ENCODE measurements at places on chromosomes 3 and 15.

GRCh38 chr3:126431103-126431534, 36.4 kb downstream of the CFAP100 start:
- DNase-seq, result no peak

DNA sequence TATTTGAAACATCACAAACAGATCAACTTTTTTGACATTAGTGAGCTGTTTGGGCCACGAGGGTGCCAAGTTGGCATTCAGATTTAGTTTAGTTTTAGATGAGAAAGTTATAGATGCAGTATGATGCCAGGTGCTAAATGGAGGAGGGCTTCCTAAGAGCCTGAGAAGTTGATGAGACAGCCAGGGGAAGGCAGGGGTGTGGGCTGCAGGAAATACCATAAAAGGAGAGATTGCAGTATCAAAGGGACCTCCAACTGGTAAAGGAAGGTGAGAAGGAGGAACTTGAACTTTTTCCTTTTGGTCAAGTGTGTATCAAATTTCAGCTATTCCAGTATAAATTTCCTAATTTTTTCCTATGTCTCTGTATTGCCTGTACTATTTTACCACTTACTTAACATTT, 2.0 kb upstream of the TNIK start:
- no peak for DNase-seq

DNA sequence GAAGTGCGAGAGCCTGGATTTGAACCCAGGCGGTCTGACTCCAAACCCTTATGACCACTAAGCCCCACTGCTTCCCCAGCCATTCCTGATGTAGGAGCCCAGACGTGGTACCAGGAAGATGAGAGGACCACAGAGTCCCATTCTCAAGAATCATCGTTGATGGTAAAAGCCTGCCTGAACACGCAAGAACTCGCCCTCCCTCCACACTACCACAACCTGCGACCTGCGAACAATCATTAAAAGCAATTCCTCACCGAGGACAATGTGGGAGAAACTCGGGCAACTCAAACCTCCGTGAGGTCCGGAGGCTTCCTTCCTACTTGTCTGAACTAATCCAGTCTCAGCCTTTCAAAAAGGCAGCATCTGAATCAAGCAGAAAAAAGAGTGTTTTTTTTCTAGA, 10.3 kb downstream of the MAGI1 start:
- DNase-seq, result no peak

- no peak for DNase-seq
Observed at GRCh38 chr15:54500330-54500729, 522.1 kb downstream of the UNC13C start.

GRCh38 chr3:181609030-181609767, 102.5 kb upstream of the SOX2 start:
- no peak for DNase-seq

- no peak for DNase-seq
Observed at GRCh38 chr3:32419742-32420125, 28.1 kb downstream of the CMTM7 start.

DNA sequence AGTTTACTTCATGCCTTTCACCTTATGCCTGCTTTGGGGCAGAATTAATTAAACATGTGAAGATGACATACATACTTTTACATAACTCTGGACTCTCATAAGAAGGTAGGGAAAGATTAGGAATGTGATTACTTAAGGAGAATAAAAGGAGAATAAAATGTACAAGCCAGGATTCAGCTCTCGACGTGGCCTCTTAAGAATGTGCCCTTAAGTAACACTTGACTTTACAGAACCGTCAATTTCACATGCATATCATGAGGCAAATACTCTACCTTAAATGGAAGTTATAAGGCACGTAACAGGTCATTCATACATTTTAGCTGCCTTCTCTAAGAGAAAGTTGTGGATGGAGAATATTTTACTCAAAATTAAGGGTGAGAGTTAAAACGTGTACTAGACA, 263.7 kb upstream of the LMCD1 start:
- no peak for DNase-seq

DNA sequence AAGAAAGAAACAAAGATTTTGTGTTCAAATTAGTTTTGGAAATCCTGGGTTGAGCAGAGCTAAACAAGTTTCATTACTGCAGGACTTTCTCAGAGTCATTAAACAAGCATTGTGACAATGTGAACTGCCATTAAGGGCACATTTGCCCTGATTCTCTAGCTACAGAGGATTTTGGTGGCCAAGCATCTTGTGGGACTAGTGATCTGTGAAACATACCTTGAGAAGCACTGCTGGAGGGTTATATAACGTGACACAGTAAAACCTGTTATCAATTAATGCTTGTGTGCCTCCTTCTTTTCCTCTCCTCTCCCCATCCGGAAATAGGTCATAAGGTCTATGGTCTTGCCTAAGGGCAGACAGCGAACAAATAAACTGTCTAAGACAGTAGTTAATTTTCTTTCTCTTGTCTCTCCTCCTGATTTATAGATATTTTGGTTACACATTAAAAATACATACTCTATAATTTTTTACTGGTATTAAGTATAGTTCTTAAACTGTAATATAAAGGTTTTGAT, 167.3 kb upstream of the NANOGP8 start:
- no peak for DNase-seq

- no peak for DNase-seq
Observed at GRCh38 chr15:69505956-69506556, 53.4 kb downstream of the RPLP1 start.

DNA sequence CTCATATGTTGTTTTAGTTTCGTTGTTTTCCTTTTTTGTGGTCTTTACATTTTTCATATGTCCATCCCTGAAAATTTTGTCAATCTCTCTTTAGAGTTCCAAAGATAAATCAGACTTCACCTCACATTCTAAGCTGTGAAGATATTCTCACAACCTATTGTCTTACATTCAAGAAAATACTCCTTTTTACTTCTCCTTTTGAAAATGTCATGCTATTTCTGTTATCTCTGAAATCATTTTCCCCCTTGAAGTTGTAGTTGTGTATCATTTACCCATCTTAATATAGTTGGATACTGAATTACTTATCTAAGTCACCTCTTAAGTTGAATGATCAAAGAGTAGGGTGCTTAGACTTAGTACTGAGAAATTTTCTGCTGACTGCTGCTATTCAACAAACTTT, 74.3 kb downstream of the DCUN1D1 start:
- no peak for DNase-seq

- no peak for DNase-seq
Observed at GRCh38 chr3:128283421-128283820, 130.1 kb downstream of the EEFSEC start.

DNA sequence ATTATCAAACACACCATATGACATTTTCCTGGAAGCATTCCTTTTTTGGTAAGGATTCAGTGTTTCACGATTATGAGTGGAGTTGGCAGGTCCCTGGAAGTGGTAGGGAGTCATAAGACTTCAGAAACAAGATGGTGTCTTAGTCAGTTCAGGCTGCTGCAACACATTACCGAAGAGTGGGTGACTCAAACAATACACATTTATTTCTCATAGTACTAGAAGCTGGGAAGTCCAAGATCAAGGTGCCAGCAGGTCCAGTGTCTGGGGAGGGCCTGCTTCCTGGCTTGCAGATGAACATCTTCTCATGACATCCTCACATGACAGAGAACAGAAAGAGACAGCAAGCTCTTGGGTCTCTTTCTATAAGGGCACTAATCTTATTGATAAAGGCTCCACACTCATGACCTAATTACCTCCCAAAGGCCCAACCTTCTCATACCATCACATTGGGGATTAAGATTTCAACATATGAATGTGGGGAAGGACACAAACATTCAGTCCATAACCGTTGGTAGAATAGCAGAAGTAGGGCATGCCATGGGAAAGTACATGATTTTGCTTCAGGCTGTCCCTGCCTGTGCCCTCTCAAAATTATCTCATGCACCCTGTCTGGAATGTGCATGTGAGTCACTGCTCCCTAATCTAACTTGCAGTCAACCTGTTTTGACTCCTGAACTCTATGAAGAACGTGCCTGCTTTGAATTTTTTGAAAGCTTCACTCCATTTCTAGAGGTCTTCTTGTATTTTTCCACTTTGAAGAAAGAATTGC, 72.5 kb downstream of the GTPBP8 start:
- no peak for DNase-seq

DNA sequence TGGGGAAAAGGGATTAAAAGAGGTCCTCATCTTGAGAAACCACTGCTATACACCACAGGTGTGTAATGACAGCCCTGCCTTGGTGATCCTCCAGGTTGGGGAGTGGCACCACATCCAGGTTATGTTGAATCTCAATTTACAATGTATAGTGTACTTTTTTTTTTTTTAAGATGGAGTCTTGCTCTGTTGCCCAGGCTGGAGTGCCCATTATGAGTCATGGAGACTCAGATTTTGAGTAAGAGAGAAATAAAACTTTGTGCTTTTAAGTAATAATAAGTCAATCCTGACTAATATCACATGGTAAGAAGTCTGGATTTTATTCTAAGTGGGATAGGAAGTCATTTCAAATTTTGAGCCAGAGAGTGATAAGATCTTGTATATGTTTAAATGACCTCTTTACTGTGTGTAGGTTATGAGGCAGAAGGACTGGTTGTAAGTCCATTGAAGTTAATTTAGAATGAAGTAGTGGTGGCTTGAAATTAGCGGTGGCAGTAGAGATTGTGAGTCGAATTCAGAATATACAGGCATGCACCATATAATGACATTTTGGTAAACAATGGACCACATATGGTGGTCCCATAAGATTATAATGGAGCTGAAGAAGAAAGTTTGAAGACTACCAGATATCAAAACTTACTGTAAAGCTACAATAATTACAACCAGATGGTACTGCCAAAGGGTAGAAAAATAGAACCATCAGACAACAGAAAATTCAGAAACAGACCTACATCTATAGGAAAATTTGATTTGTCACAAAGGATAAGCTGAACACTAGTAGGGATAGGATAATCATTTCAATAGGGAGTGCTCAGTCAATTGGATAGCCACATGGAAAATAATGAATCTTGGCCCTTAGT, 20.7 kb downstream of the POPDC2 start:
- no peak for DNase-seq

GRCh38 chr3:26715431-26715830, 92.9 kb downstream of the LRRC3B start:
- DNase-seq, result no peak

DNA sequence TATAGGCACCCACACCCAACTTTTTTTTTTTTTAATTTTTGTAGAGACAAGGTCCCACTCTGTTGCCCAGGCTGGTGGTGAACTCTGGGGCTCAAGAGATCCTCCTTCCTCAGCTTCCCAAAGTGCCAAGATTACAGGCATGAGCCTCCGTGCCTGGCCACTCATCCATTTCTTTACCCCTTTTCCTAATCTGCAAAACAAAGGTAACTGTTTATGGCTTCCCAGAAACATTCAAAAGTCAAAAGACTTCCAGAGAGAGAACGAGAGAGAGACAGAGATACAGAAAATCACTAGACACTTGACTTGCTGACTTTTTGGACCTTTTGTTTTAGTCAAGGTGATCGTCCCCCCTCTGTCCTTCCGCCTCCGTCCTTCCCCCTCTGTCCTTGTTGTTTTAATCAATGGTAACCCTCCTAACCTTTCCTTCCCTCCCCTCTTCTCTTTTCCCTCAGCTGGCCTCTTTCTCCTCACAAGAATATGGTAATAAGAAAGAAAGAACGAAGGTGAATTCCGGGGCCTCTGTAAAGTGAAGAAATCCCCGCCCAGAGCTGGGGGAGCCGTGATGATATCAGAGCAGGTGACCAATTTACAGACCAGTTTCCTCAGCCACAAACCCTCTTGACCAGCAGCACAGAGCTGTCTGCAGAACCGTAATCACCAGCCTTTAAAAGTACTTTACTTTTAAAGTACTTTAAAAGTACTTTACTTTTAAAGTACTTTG, 21.9 kb downstream of the KLHL6 start:
- no peak for DNase-seq

GRCh38 chr3:71303627-71304200, 279.8 kb downstream of the FOXP1 start:
- DNase-seq, result no peak

GRCh38 chr3:12994607-12995388, 78.4 kb downstream of the IQSEC1 start:
- DNase-seq, result peak; percentile 72

- DNase-seq, result no peak
Observed at GRCh38 chr3:110099711-110100110, 762.4 kb upstream of the DPPA4 start.

- DNase-seq, result peak; percentile 81
Observed at GRCh38 chr3:331881-332280, 135.3 kb downstream of the CHL1 start.

DNA sequence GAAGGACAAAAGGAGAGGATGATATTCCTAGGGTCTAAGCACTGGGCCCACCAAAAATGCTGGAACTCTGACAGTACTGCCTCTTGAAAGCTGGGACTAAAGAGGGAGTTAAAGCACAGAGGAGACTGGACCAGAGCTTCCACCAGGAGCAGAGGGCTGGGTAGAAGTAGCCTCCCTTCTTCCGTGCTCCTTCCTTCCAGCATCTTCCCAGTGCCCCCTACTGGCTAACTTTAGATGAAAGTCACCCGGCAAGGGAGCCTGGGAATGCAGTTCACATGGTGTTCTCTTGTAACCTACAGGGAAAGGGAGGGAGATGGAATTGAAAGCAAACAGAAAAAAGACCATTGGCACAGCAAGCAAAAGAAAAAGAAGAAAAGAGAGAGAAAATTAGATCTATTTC, 106.1 kb upstream of the COL8A1 start:
- DNase-seq, result peak; percentile 77

- no peak for DNase-seq
Observed at GRCh38 chr3:22836131-22836530, 367.0 kb upstream of the UBE2E2 start.

- no peak for DNase-seq
Observed at GRCh38 chr3:158712443-158712842, 19.8 kb downstream of the RARRES1 start.

DNA sequence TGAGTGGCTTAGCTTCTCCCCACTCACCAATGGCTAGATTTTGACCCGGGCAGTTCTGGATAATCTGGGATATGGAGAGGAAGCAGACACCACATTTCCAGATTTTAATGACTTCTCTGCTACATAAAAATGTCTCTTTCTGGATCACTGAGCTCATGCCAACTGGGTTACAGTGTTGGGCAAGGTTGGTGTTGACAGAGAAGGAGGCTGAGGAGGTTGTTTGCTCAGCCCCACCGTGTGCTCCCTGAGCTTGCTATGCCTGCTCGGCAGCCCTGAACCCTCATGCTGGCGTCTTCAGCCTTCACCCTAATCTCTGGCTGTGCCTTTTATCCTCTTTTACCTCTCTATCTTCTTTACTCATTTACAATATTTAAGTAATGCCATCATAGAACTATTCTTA, 53.0 kb upstream of the KPNA4 start:
- DNase-seq, result no peak

DNA sequence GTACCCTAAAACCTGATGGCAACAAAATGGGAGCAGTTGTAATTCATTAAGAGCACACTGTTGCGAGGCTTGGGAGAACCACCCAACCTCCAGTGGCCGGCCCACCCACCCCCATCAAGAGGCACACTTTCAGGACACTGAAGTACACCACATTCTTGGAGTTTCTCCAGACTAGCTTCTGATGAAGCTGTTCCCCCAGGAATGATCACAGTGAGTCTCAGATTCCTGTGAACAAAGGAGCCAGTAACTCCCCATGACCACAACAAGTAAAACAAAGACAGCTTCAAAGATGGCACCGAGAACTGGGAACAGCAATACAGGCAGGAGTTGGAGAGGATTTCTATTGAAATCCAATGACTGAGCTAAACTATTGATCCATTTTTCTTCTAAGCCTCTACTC, 126.0 kb downstream of the ST8SIA2 start:
- DNase-seq, result no peak

GRCh38 chr3:65689436-65689835, 349.3 kb downstream of the MAGI1 start:
- no peak for DNase-seq

- no peak for DNase-seq
Observed at GRCh38 chr15:78147566-78147965, 1.6 kb upstream of the IDH3A start.
